NCI-H524 treated with DMSO at 0.1 percent for 48 hours (cell line): ENCODE measurements at places on chromosomes 3 and 15.

- DNase-seq = no peak
Observed at GRCh38 chr15:90239371-90239770, 5.4 kb downstream of the GDPGP1 start.

DNA sequence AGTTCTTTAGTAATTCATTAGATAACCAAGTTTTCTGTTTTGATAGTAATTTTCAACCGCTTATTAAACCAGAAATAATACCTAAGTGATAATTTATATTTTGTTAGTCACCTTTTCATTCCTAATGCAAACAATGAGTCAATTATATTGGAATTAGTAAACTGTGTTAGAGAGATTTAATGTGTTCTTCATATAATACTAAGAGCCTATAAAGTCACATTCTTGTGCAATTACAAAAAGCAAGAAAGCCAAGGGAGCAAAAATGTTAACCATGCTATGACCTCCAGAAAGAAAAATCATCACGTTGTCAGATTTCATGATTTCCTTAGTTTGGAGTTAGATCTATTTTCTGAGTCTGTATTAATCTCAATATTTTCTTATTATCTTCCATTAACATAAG, 108.8 kb upstream of the SAMMSON start:
- no peak for DNase-seq

- peak; percentile 9 for DNase-seq
Observed at GRCh38 chr3:142866841-142867631, 21.8 kb downstream of the PCOLCE2 start.

GRCh38 chr3:46845860-46846623, 17.2 kb downstream of the MYL3 start:
- DNase-seq = peak; percentile 2

DNA sequence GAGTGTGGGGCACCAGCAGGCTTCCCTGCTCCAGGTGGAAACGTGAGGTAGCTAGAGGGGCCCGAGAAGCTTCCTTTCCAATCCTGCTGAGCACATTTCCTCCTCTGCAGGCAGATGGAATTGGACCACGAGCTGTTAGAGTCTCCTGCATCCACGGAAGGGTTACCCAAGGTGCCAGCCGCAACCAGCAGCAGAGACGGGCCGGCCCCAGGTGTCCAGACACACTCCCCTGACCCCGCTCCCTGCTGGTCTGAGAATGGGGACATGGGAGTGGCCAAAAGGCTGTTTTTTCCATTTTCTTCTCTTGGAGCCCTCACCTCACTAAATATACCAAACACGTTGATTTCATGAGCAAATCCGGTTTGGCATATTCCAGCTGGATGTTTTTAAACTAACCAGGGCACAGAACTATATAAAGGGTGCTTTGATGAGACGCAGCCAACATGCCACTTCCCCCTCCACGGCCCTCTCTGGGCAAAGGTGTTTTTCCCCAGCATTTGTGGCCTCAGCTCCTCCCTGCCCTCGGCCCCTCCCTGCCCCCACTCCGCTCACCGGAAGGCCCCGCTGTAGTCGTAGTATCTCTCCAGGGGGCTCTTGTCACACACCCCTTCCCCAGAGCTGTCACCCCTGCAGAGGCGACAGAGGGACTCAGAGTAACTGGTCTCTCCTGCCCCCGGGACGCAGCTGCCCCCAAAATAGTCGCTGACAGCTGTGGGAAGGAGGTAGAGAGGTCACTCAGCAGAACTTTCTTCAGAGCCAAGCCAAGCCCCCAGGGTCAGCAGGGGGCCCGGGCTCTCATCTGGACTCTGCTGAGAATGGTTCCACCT, 7.0 kb downstream of the MELTF start:
- no peak for DNase-seq

GRCh38 chr15:84387086-84387485, 151.5 kb downstream of the GOLGA6L4 start:
- no peak for DNase-seq

DNA sequence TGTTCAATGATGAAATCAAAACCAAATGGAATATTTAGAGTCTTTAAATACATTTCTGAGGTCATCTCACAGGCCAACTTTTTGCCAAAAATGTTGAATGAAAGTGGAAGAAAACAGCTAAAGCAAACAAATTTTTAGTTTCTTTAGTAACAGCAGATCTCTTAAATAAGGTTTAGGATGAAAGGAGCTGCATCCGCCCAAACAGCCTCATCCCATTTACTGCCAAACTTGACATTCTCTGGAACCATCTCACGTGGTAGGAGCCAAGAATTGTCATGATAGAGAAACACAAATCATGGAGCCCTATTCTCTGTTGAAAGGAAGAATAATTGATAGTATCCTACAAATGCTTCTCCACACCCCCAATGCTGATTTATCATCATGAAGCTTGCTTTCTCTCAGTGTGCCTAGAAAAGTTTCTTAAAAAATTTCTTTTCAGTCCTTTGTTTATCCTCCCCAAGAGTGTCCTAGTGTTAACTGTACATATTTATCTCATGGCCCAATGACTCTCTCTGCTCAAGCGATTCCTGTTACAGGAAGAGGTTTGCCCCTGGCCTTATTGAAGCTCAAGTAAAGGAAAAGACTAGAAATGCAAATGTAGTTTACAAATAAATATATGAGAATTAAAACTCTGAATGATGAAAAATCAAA, 23.4 kb downstream of the SLC9A9 start:
- no peak for DNase-seq

- DNase-seq = peak; percentile 93
Observed at GRCh38 chr3:167066977-167067786, 312.9 kb downstream of the ZBBX start.

GRCh38 chr3:162507397-162507796, 1010.8 kb downstream of the OTOL1 start:
- no peak for DNase-seq

DNA sequence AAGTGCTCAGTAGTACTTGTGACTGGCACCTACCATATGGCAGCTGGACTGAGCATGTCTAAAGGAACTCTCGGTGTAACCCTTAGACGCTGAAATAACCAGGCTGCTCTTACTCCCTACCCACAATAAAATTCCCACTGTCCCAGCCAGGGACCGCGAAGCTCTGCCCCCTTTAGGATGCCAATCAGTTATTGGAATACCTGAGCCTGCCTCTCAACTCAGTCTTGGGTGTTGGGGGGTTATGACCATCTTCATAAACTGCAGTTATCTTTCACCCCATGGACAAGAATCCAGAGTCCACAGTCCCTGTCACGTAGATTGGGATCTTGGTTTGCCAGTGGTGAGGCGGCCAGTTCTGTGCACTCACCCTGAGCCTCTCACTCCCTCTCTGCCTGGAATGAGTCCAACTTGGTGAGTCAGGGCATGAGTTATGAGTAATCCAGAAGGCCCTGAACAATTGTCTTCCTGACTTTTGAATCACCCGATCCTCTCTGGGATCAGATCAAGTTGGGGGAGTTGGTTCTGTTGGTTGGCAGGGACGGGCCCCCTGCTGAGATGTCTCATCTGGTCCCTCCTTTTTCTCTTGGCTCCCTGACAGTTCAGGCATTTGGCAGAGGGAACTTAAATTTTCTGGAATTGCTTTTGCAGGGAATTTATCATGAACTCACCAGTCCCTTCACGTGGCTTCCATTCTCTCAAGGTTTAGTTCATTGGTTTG, 120.1 kb upstream of the UBE2E1 start:
- peak; percentile 41 for DNase-seq

DNA sequence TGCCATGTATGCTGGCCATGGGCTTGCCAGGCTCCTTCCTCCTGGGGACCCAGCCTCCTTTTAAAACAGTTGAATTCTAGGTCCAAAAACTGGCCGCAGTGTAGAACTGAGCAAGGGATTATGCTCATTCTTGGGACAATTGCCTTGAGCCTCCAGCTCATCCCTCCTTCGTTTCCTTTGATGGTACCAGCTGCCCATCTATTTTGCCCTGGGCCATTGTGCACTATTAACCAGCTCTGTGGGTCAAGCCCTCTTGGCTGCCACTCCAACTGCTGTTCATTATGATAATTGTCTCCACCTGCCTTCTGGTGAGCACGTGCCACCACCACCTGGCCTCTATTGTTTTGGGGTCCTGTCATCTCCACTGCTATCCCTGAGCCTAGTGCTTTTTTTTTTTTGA, 75.8 kb upstream of the SYN2 start:
- DNase-seq = peak; percentile 84

GRCh38 chr15:78084449-78084750, 6.9 kb upstream of the TBC1D2B start:
- no peak for DNase-seq

GRCh38 chr3:130276203-130276803, 69.2 kb upstream of the COL6A5 start:
- peak; percentile 45 for DNase-seq

DNA sequence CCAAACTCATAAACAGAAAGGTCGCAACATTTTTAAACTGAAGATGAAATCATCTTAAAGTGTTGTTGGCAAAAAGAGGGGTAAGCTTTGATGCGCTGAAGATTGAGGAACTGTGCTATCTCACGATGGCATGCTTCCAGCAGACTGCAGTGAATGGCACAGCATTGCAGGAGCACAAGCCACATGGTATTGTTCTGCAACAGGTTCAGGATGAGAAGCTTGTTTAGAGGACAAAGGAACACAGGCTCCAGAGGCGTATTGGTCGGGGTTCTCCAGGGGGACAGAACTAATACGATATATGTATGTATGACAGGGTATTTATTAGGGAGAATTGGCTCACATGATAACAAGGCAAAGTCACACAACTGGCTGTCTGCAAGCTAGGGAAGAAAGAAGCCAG, 13.8 kb upstream of the PLD1 start:
- no peak for DNase-seq

DNA sequence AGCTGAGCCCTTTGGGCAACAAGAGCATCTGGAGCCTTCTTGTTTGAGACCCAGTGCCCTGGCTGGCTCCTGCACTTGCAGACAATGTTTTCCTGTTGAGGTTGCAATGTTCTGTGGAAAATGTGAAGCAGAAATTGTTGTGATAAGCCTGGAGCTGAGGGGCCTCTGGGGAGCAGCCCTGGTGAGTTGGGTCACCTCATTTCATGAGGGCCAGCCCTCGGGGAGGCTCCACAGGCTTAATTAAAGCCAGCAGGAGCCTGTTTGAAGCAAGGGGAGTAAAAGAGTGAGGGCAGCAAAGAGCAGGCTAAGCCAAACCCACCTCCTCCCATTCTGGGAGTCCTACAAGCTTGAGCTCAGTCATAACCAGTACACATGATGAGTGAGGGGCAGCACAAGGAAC, 154.3 kb downstream of the ALDH1A2 start:
- no peak for DNase-seq

- DNase-seq = no peak
Observed at GRCh38 chr15:55322467-55322866, 3.4 kb downstream of the PIGB start.
